ENCODE measurements at places on chromosomes 11 and 22.

DNA sequence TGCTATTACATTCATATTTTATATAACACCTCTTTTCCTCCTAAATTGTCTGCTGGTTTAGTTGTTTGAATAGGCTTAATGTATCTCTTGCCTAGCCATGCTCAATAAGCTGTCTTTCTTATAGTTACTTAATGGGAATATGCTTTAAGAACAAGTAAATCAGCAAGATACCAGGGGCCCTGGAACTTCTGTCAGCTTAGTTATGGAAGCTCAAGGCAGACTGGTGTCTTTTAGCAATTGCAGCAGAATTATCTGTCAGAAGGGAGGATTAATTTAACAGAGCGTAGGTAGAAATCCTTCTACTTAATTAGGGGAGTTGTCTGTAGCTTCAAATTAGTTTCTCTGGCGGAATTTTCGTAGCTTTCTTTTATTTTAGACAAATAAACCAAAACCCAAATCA, 94.9 kb downstream of the C11orf91 start:
- no peak for DNase-seq

- no peak for DNase-seq
These were observed 10.7 kb downstream of the TMEM138 start for GRCh38 chr11:61372659-61373420.

DNA sequence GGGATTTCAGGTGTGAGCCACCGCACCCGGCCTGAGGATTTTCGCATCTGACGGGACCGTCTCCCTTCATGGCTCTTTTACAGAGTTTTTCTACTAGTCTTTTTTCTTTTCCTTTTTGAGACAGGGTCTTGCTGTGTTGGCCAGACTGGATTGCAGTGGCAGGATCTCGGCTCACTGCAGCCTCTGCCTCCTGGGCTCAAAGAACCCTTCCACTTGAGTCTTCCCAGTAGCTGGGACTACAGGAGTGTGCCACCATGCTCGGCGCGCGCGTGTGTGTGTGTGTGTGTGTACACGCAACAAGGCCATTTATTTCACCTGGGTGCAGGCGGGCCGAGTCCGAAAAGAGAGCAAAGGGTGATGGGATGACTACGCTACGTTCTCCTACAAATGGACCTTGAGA, 10.9 kb downstream of the SERHL2 start:
- no peak for DNase-seq

DNA sequence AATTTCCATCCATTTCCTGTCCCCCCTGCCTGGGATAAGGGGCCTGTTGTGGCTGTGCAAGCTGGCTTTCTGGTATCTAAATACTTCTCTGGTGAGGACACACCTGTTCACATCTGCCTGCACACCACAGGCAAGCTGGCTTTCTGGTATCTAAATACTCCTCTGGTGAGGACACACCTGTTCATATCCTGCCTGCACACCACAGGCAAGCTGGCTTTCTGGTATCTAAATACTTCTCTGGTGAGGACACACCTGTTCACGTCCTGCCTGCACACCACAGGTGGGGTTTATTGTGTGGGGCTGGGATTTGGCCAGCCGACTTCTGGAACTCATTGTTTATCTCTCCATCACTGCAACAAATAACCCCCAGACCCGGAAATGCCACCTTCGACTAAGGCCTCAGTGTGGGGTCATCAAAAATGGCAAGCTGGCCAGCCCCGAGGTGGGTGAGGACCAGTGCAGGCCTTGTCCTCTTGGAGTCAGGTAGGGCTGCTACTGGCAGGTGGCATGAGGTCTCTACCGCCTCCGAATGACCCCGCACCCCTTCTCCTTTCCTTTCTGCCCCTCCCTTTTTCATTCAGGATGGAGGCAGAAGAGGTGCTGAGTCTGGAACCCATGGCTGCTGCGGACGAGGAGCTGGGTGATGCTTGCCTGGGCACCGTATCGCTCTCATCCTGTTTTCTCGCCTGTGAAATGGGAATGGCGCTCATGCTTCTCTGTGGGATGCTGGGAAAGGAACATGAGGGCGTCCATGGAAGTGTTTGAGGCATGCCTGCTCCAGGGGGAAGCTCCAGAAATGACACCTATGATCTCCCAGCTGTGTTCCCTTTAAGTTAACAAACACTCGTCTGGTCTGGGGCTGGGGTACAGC, 43.5 kb upstream of the MYEOV start:
- DNase-seq = no peak

DNA sequence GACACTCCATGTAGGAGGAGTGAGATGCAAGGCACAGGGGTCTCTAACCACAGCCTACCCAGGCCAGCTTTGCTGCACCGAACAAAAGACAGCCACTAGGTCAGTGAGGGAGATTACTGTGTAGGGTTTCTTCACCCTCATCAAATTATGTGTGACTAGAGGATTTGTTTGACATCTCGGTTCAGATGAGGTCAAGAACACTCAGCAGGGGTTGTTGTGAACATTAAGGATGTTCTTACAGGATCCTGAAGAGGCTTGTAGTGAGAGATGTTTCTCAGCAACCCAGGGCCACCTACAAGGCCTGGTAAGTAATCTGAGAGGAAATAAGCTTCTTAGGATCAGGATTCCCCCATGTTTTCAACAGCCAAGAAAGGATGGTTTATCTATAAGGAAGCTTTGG, 202.1 kb downstream of the NXPE2 start:
- no peak for DNase-seq

- no peak for DNase-seq
These were observed 84.4 kb downstream of the CD44 start for GRCh38 chr11:35223371-35223796.

DNA sequence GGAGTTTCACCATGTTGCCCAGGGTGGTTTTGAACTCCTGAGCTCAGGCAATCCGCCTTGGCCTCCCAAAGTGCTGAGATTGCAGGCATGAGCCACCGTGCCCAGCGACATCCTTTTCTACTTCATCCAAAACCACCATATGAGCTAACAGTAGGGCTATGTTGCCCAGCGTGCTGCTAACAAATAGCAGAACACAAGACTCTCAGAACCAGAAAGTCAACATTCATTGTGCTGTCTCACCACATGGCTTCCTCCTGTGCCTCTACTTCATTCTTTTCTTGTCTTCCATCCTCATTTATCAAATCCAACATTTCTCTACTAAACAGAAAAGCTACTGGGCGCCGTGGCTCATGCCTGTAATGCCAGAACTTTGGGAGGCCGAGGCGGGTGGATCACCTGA, 12.0 kb upstream of the DENND5A start:
- DNase-seq = no peak

DNA sequence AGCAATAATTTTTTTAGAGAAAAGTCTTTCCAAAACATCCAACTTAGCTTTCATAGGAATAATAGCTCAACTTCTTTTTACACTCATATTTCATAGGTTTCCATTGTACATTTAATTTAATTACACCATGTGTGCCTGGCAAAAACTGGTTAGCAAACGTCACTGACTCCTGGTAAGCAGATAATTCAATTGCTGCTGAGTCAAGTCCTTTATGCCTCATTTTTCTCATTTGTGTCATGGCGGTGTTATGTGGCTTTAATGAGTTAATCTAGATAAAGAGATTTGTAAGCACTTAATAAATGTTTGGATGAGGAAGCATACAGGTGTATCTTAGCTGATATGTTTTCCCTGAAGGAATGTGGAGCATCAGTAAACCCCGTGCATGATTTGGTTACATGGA, 41.2 kb upstream of the PAK1 start:
- no peak for DNase-seq

GRCh38 chr11:69448471-69449284, 32.8 kb upstream of the LINC01488 start:
- no peak for DNase-seq

DNA sequence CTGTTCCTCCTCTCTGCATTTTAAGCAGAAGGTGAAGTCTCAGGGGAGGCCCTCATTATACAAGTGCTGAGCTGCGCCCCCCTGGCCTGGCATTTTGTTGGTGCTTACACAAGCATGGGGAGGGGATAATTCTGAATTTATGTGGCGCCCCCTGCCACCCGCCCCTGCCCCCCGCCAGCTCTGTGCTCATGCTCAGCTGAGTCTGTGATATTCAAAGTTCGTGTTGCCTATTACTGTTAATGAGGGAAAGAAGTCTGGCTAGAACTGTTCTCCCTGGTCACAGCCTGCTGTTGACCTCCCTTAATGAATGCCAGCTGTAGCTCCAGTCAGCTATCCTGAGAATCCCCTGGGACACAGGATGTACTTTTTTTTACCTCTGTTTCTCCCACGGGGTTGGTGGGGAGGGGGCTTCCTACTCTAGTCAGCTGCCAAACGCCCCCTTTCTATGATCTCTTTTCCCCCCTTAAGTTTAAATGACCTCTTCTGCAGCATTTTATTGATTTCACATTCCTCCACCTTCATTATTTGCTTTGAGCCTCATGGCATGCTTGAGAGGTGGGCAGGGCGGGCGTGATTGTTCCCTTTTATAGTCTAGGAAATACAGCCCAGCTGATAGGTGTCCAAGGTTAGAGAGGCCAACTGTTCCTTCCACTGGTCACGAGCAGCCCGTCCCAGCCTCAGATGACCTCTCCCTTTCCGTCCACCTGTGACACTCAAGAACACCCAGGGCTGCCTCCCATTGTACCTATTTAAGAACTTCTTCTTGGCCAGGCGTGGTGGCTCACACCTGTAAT, 12.2 kb downstream of the USP2 start:
- no peak for DNase-seq

DNA sequence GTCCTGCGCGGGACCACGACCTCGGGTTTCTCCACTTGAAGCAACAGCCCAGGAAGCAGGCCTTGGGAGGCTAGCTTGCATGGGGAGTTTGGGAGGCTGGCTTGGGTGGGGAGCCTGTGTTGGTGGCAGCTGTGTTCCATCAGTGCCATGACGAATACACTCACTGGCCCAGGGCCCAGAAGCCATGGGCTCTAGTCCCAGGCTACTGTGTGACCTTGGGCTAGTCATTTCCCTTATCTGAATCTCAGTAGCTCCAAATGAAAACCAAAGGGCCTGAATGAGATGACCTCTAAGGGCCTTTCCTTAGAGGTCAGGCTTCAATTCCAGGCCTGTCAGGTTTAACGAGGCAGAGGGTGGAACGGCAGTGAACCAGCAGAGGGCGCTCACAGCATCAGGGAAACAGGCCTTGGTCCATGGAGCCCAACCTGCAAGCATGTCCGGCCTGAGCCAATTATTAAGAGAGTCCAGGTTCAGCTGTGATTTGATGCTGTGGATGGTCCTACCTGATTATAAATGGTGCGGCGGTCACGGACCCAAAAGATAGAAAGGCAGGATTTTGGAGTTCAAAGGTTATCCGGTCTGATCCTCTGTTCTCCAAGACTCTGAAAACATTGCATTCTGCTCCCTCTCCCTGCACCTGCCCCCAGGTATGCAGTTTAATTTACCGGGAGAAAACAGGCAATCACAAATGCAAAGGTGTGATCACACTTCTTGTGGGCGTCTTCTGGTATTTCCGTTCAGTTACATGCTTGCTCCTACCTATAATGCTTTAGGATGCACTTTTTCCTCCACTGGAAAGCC, 15.9 kb downstream of the PTPN5 start:
- no peak for DNase-seq

- no peak for DNase-seq
These were observed 1.3 kb downstream of the FAR1 start for GRCh38 chr11:13669544-13670488.

DNA sequence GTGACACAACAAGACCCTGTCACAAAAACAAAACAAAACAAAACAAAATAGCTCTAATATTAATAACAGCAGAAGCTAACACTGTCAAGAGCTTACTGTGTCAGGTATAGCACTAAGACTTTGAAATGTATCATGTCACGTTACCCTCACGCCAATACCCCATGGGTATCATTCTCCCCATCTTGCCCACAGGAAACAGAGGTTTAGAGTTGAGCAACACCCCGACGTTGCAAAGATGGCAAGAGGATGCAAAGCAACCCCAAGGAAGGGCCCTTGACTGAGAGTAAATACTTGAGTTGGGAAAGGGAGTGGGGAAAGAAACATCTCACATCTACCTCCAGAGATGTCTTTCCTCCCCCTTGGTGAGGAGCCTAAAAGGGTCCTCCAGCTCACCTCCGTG, 366.8 kb downstream of the LARGE1 start:
- DNase-seq = no peak

All from NCI-H1694 treated with DMSO at 0.1 percent for 48 hours (cell line).